Naive thymus-derived CD8-positive, alpha-beta T cell (primary cell): ENCODE measurements at places on chromosomes 2 and 18. TPM values are rescaled to one million over a fixed set of nuclear protein-coding genes. Genes with fewer than 3 reads are reported as not detected.

DNA sequence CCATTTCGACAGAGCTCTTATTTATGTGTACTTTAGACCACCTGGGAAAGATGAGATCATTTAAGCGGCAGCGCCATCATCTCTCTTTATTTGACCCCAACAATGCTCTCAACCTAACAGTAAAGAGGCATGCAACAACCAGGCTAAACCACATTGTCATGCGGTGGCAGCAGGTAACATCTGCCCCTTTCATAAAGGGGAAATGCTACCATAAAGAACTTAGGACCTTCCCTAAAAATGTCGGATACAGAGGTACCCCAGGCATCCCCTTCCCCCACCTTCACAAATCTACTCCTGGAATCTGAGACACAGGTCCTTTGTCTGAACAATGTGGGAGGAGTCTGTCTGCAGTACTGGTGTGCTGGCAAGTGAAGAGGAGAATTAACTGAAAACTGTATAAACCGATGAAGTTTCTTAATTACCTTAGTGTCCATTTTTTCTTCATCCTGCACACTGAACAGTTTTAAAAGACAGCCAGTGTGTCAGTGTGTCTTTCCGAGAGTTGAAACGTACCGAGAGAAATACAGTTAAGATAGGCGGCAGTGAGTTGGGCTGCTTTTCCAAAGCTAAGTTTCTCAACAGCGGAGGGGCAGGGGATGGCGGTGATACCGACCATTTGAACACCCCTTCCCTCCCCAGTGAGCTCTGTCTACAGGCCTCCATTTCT, 1.9 kb downstream of the MEX3C start:
- peaks cover 51% of the 10 kb centered on the region for H3K4me1 ChIP-seq
- H3K4me3 ChIP-seq: peak overlapping the region; percentile 98
- H3K27me3 ChIP-seq: no peaks in the 10 kb centered on the region
- no peaks in the 10 kb centered on the region for H3K36me3 ChIP-seq

DNA sequence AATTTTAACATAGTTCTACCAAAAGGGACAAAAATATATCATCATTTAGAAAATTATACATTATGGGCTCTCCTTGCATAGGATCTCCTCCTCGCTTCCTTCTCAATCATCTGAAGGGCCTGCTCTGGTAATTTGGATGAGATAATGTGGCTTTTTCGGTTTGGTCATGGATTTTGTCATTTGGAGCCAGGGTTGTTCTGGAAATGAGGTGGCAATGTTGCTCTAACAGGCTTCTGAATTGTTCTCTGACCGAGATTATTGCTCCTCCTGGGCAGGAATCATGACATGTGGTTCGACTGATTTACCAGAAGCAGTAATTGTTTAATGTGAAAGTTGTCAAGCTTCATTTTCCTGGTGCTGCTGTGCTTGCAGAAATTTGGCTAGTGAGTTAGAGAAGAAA, 194.7 kb upstream of the ERBB4 start:
- H3K36me3 ChIP-seq: no peaks in the 10 kb centered on the region
- no peaks in the 10 kb centered on the region for H3K4me1 ChIP-seq
- no peak overlapping the region for H3K4me3 ChIP-seq
- no peak for DNase-seq
- H3K27me3 ChIP-seq: no peaks in the 10 kb centered on the region
- no peak overlapping the region for H3K27ac ChIP-seq

DNA sequence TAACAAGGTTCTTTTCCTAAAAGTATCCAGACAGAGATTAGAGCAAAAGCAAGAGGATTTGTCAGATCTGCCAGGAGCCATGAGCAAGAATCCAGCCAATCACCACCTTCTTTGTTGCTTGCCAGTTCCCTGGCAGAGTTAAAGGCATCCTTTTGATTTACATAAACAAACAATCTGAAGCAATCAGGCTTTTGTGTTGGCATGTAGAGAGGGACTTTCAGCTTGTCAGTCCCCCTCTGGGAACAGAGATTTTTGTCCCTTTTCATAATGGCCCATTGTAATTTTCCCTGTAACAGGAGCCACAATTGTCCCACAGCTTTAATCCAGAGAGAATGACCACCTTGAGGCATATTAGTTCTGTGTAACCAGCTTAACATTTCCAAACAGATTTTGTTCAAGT, at the start of gene ERMN:
ERMN (minus strand) TSS at position 39 of the 400 bp plus-strand sequence. CDS start 182 bp downstream, outside the sequence.
- no peaks in the 10 kb centered on the region for H3K27me3 ChIP-seq

DNA sequence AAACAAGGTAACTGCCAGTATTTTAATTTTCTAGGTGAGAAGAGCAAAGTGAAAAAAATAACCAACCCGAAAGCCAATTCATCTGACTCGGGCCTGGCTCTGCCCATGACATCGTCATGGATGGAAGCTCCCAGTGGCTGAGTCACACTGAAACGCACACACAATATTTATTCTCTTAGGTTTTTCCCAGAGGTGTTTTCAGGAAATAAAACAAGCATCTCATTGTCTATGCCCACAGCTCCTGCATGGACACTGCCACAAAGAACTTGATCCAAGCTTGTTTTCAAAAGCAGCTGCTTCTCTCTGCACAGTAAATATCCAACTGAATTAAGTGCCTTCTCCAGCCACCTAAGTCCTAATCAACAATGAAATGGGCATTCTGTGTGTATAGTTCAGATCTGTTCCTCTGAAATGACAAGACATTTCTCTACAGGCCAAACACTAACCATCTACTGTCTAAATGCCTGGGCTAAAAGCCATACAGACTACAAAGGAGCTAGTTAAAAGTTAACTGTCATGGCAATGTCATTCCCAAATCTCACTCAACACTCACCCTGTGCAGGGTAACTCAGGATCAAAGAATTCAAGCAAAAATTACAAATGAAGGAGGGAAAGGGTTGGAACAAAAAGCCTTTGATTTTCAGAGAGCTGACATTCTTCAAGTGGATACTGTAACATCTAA, 62.9 kb downstream of the RPL31 start:
- no peak overlapping the region for H3K27ac ChIP-seq
- no peaks in the 10 kb centered on the region for H3K27me3 ChIP-seq
- no peaks in the 10 kb centered on the region for H3K4me1 ChIP-seq
- H3K36me3 ChIP-seq: no peaks in the 10 kb centered on the region
- no peak for DNase-seq

DNA sequence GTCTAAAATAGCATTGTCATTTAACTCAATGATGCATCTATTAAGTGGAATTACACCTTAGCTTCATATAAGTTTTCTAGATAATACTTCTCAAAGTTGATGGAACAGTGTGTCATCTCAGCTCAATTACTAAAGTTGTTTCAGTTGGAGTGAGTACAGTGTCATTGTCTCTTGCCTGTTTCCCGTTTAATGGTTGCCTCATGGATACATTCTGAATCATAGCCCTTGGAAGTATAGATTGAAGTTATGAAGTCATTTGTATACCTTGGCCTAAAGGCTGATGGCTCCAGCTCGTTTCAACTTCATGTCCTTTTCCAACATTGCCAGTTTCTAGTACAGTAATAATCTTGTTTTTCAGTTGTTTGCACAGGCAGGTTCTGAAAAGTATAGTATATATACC, 130.5 kb upstream of the NOSTRIN start:
- H3K27me3 ChIP-seq: no peaks in the 10 kb centered on the region
- peaks cover 20% of the 10 kb centered on the region for H3K4me1 ChIP-seq
- DNase-seq: no peak
- no peak overlapping the region for H3K27ac ChIP-seq

DNA sequence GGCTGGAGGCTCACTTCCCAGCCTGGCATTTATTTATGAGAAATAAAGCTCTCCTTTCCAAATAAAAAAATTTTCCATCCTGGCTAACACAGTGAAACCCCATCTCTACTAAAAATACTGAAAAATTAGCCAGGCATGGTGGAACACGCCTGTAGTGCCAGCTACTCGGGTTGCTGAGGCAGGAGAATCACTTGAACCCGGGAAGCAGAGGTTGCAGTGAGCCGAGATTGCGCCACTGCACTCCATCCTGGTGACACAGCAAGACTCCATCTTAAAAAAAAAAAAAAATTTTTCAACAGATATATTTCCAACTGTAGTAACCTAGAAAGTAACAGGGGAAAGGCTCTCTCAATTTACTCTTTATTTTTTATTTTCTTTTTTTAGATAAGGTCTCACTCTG, 6.1 kb upstream of the PCBP1 start:
- peaks cover 63% of the 10 kb centered on the region for H3K4me1 ChIP-seq
- DNase-seq: no peak
- H3K36me3 ChIP-seq: peaks cover 7% of the 10 kb centered on the region
- no peaks in the 10 kb centered on the region for H3K27me3 ChIP-seq

- no peak for DNase-seq
- H3K4me3 ChIP-seq: peak overlapping the region; percentile 94
- H3K27me3 ChIP-seq: peaks cover 60% of the 10 kb centered on the region
- H3K4me1 ChIP-seq: peaks cover 19% of the 10 kb centered on the region
- no peak overlapping the region for H3K27ac ChIP-seq
These were observed 8.3 kb downstream of the OSR1 start for GRCh38 chr2:19349911-19350677.

- peaks cover 5% of the 10 kb centered on the region for H3K36me3 ChIP-seq
- no peaks in the 10 kb centered on the region for H3K27me3 ChIP-seq
- H3K27ac ChIP-seq: no peak overlapping the region
- DNase-seq: no peak
These were observed 89.2 kb upstream of the CTDP1 start for GRCh38 chr18:79590191-79591031.

DNA sequence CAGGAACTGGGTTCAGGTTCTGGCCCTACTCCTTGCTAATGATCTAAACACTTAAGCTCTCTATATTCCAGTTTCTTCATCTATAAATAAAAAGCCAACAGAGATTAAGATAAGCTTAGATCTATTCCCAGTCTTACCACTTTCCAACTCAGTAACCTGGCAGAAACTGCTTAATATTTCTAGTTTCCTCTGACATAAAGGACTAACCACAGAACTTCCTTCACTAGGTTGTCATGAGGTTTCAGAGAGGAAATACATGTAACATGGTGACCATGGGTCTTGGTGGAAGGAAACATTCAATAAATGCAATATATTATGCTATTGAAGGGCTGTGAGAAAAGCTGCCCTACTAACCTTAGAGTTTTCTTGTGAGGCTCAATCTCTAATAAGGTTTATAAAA, 114.4 kb upstream of the PDE1A start:
- H3K27ac ChIP-seq: no peak overlapping the region
- H3K4me3 ChIP-seq: no peak overlapping the region
- H3K27me3 ChIP-seq: no peaks in the 10 kb centered on the region
- DNase-seq: no peak
- no peaks in the 10 kb centered on the region for H3K36me3 ChIP-seq

- DNase-seq: no peak
- H3K36me3 ChIP-seq: no peaks in the 10 kb centered on the region
- no peaks in the 10 kb centered on the region for H3K4me1 ChIP-seq
- no peak overlapping the region for H3K27ac ChIP-seq
- H3K27me3 ChIP-seq: peaks cover 6% of the 10 kb centered on the region
These were observed 40.9 kb upstream of the MAPK4 start for GRCh38 chr18:50518787-50519546.

DNA sequence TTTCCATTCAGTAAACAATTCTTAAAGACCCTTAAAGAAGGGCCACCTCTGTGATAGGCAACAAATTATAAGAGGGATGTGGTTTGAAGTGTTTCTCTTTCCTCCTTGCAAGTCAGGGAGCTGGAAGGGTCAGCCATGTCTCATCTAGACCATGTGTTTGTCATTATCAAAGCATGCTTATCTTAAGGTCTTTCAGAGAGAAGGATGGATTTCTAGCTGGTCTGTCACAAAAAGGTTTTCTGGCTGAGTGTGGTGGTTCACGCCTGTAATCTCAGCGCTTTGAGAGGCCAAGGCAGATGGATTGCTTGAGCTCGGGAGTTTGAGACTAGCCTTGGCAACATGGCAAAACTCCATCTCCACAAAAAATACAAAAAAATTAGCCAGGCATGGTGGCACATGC, 59.2 kb upstream of the PEX13 start:
- H3K4me1 ChIP-seq: peaks cover 7% of the 10 kb centered on the region
- H3K4me3 ChIP-seq: no peak overlapping the region
- H3K36me3 ChIP-seq: peaks cover 22% of the 10 kb centered on the region
- no peaks in the 10 kb centered on the region for H3K27me3 ChIP-seq
- no peak for DNase-seq
- no peak overlapping the region for H3K27ac ChIP-seq

GRCh38 chr18:72122103-72122502, 422.0 kb downstream of the CBLN2 start:
- H3K27ac ChIP-seq: no peak overlapping the region
- no peaks in the 10 kb centered on the region for H3K4me1 ChIP-seq
- no peak for DNase-seq
- H3K36me3 ChIP-seq: no peaks in the 10 kb centered on the region
- H3K27me3 ChIP-seq: no peaks in the 10 kb centered on the region

- peak overlapping the region; percentile 91 for H3K4me3 ChIP-seq
- peak overlapping the region; percentile 71 for H3K27ac ChIP-seq
- peak; percentile 53 for DNase-seq
- H3K4me1 ChIP-seq: peaks cover 61% of the 10 kb centered on the region
- H3K36me3 ChIP-seq: no peaks in the 10 kb centered on the region
These were observed 1.1 kb downstream of the MEMO1 start for GRCh38 chr2:32009516-32010256.

DNA sequence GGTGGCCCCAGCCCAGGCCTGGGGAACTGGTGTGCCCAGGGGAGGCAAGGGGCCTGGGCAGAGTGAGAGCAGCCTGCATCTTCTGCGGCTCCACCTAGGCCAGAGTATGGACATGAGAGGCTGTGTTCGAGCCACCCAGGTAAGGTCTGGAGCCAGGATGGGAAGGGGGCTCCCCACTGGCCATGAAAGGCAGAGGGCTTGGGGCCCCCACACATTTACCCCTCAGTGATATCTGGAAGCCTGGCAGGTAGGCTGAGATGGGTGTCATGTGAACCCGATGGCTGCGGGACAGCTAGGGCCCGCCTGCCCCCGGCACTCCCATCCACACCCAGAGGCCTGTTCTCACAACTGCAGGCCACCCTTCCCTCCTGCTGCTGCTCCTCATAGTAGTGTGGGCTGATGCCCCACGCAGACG, 13.2 kb downstream of the ADRA2B start:
- H3K4me1 ChIP-seq: peaks cover 4% of the 10 kb centered on the region
- no peak overlapping the region for H3K27ac ChIP-seq
- no peak for DNase-seq
- no peak overlapping the region for H3K4me3 ChIP-seq
- H3K27me3 ChIP-seq: peaks cover 3% of the 10 kb centered on the region
- H3K36me3 ChIP-seq: no peaks in the 10 kb centered on the region

- no peaks in the 10 kb centered on the region for H3K27me3 ChIP-seq
- H3K4me3 ChIP-seq: no peak overlapping the region
- no peaks in the 10 kb centered on the region for H3K36me3 ChIP-seq
- no peak for DNase-seq
- no peak overlapping the region for H3K27ac ChIP-seq
These were observed 65.2 kb upstream of the FIGN start for GRCh38 chr2:163800951-163801381.

SLC8A1 gene
- total RNA-seq: 0.34 TPM

LOXL3 gene
- 0.22 TPM for total RNA-seq

ITGAV gene
- total RNA-seq: 5.0 TPM

NFE2L2 gene
- total RNA-seq: 93.6 TPM

MTLN gene
- total RNA-seq: 35.1 TPM

DTNA gene
- not detected for total RNA-seq

NFU1 gene
- total RNA-seq: 29.6 TPM
